ENCODE measurements at places on chromosomes 5 and 9.

- DNase-seq, result no peak
Observed at GRCh38 chr9:136761545-136761981, 2.8 kb downstream of the LCN15 start.

DNA sequence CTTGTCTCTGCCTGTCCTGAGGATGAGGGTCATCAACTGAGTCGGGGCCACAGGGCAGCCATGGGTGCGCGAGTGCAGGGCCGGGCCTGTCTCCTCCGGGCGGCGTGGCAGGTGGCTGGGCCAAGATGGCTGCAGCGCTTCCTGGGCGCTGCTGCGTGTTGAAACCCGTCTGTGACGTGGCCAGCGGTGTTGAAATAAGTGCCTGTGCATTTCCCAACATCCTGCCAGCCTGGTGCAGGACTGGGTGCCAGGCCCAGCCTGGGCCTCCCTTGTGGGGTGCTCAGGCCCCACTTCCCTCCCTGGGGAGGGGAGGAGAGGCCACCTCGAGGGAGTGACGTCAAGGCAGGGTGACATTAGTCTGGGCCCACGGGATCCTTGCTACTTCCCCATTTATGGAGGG is 45.5 kb downstream of the RXRA start:
- DNase-seq, result no peak

- peak; percentile 25 for DNase-seq
Observed at GRCh38 chr5:81787474-81788242, 36.8 kb upstream of the SSBP2 start.

GRCh38 chr9:34383904-34384303 is 7.2 kb upstream of the MYORG start:
- DNase-seq, result no peak

DNA sequence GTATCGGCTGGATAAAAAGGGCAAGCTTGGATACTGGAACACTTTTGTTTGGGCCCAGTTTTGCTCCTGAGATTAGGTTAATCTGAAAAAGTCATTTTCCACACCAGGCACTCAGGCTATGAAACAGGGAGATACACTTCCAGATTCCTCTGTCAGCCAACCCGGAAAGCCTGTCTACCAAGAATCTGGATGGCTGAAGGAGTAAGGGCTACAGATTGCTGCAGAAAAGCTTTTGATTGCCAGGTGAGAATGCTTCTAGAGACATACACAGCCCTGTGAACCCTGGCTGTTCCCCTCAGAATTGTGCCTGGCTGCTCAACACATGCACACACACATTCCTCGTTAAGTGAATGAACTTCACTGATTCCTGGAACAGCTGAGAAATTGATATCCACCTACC is 114.4 kb downstream of the PSD2 start:
- no peak for DNase-seq

- DNase-seq, result no peak
Observed at GRCh38 chr5:112372543-112372942, 46.5 kb downstream of the EPB41L4A start.

- no peak for DNase-seq
Observed at GRCh38 chr5:76305269-76305668, 97.8 kb upstream of the IQGAP2 start.

- no peak for DNase-seq
Observed at GRCh38 chr9:89408628-89409101, 89.2 kb downstream of the SEMA4D start.

- DNase-seq, result no peak
Observed at GRCh38 chr9:70195456-70195855, 63.3 kb upstream of the SMC5 start.

DNA sequence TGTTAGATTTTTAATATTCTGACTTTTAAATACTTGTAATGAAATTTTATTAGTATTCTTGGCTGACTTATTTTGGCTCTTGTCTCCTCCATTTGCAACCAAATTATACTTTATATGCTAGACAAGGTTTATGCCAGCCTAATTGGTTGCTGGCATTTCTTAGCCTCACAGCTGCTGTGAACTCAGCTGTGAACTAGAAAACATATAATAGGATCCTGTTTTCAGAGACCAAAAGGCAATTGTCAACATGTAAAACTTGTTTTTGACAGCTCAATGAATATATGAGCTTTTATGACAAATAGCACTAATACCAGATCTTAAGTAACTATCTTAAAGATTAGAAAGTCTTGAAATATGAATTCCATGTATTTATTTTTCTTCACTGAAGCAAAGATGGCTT is 25.9 kb downstream of the KIF2A start:
- no peak for DNase-seq
